ENCODE measurements at places on chromosomes 5 and 9. TPM values are rescaled to one million over a fixed set of nuclear protein-coding genes. Genes with fewer than 3 reads are reported as not detected.

Gene ANKRD18B
- total RNA-seq = 1.5 TPM

Gene TIMD4
- total RNA-seq = 3.5 TPM

Gene S1PR3
- total RNA-seq = 1.2 TPM

GRCh38 chr5:135641319-135641718 lies 62.5 kb upstream of the CXCL14 start:
- peaks cover 14% of the 10 kb centered on the region for H3K27me3 ChIP-seq
- no peak for DNase-seq
- H3K27ac ChIP-seq = no peak overlapping the region
- no peaks in the 10 kb centered on the region for H3K4me1 ChIP-seq

DNA sequence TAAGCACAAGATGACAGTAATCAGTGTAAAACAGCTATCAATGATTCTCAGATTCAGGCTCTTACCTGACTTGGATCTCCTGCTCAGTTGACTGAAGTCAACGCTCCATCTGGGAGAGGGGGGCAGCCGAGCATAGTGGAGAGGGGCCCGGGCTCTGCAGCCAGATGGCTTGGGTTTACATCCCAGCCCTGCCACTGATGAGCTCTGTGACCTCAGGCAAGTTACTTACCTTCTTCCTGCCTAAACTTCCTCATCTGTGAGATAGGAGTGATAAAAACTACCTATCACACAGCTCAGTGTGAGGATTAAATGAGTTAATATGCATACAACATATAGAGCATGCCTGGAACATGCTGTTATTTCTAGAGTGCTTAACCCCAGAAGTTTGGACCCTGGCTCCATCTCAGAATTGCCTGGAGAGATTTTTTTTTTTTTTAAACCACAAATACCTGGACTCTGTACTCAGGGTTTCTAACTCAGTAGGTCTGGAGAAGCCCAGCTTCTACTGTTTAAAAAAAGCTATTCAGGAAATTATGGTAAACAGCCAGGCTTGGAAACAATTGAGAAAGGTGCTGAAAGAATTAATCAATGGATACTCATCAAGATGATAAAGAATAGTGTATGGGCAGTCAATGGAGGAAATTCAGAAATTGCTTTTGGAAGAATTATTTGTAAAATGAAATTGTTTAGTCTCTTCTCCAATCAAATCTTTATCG lies 72.2 kb downstream of the ANKRD55 start:
- no peak for DNase-seq
- peaks cover 70% of the 10 kb centered on the region for H3K4me1 ChIP-seq
- peak overlapping the region; percentile 88 for H3K27ac ChIP-seq
- no peaks in the 10 kb centered on the region for H3K36me3 ChIP-seq
- peak overlapping the region; percentile 59 for H3K4me3 ChIP-seq

GRCh38 chr9:127846443-127847177 lies 7.8 kb downstream of the ENG start:
- no peaks in the 10 kb centered on the region for H3K27me3 ChIP-seq
- no peak overlapping the region for H3K4me3 ChIP-seq
- peaks cover under 1% of the 10 kb centered on the region for H3K4me1 ChIP-seq
- no peak overlapping the region for H3K27ac ChIP-seq

DNA sequence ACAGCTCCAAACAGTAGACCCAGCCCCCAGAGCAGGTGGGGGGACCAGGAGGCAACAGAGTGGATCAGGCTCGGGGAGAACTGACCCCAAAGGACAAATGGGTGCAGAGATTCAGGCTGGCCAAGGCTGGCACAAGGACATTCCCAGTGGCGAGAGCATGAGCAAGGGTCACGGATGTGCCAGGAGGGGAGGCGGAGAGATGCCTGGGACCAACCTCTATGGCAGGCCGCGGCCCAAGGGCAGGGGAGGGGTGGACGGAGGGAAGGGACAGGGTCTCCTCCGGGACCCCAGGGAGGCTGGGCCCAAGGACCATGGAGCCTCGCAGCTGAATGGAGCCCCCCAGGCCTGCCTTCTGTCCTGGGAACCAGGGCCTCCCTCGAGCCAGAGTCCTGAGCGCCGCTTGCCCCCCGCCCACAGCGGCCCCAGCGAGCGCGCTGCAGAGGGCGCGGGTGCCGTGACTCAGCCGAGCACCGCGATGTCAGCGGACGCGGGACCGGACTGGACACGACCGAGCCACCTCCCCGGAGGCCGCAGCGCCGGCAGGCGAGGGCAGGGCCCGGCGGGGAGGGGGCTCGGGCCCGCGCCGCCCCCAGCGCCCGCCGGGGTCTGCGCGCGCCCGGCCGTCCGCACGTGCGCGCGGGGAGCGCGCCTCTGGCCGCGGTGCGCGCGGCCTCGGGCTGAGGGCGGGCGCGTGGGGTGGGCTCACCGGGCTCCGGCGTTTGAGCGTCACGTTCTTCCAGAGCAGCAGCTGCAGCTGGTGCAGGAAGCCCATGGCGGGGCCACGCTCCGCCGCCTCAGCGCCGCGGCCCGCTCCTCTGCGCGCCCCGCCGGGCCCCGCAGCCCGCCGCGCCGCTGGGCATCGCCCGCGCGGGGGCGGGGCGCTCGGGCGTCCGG lies at the start of gene ABCA2:
Gene ABCA2 (minus strand): TSS at position 869 of the 894 bp plus-strand sequence. CDS start 97 bp downstream, at position 772.
- DNase-seq = no peak
- H3K27me3 ChIP-seq = no peaks in the 10 kb centered on the region
- peak within 1 kb of the TSS; percentile 42 for H3K27ac ChIP-seq
- peak within 1 kb of the TSS; percentile 68 for H3K4me3 ChIP-seq
- peaks cover 38% of the 10 kb centered on the region for H3K4me1 ChIP-seq

- H3K27me3 ChIP-seq = peaks cover 7% of the 10 kb centered on the region
- no peaks in the 10 kb centered on the region for H3K4me1 ChIP-seq
Measured at GRCh38 chr5:103452666-103453065, 109.9 kb downstream of the NUDT12 start.

DNA sequence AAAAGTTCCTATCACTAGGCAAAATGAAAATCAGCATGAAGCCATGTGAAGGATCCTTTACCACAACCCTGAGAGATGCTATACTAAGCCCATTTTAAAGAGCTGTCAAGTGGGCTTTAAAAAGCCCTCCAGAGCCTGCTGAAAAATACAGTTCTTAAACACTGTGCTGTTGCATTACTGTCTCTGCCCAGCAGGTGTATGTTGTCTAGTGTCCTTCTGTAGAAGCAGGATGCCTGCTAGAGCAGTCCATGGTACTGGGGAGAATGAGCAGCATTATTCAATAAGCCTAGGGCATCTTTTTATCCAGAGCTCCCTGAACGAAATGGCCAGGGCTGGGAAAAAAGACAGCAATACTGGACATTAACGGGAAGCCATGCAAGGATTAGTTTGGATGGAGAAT lies 126.2 kb upstream of the PLCXD3 start:
- H3K4me3 ChIP-seq = no peak overlapping the region
- H3K36me3 ChIP-seq = no peaks in the 10 kb centered on the region
- H3K27me3 ChIP-seq = peaks cover 4% of the 10 kb centered on the region
- no peak for DNase-seq

DNA sequence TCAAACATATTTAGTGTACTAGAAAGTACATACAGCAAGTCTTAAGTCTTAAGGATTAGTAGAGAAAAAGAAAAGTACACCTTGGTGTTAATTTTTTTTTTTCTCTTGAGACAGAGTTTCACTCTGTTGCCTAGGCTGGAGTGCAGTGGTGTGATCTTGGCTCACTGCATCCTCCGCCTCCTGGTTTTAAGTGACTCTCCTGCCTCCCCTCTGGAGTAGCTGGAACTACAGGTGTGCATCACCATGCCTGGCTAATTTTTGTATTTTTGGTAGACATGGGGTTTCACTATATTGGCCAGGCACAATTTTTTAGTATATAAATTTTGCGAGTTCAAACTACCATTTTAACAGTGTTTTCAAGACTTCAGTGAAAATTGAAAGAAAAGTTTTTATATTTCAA lies 1941.1 kb upstream of the CDH6 start:
- no peaks in the 10 kb centered on the region for H3K4me1 ChIP-seq
- no peak overlapping the region for H3K4me3 ChIP-seq
- H3K27me3 ChIP-seq = no peaks in the 10 kb centered on the region
- DNase-seq = no peak
- H3K36me3 ChIP-seq = no peaks in the 10 kb centered on the region

- H3K4me3 ChIP-seq = peak overlapping the region; percentile 17
- H3K27me3 ChIP-seq = no peaks in the 10 kb centered on the region
- DNase-seq = no peak
- peak overlapping the region; percentile 87 for H3K27ac ChIP-seq
- H3K36me3 ChIP-seq = peaks cover 18% of the 10 kb centered on the region
- peaks cover 84% of the 10 kb centered on the region for H3K4me1 ChIP-seq
Measured at GRCh38 chr9:93463638-93464248, 10.4 kb upstream of the FAM120AOS start.

DNA sequence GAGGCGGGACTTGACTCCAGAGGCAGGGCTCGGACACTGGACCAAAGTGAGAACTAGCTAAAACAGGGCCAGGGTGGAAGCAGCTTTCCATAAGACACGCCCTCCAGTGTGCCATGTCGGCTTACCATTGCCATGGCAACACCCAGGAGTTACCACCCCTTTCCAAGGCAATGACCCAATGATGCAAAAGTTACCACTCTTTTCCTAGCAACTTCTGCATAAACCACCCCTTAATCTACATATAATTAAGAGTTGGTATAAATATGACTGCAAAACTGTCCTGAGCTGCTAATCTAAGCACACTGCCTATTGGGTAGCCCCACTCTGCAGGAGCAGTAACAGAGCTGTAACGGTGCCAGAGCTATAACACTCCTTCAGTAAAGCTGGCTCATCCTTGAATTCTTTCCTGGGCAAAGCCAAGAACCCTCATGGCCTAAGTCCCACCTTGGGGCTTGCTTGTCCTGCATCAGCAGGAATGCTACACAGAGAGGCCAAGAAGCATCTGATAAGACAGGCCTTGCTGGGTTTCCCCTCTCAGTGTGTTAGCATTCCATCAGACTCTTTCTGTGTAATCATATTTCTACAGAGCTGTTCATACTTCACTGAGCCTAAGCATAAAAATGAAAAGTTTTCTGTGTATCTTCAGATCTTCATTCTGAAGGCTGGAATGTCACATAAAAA lies 262.7 kb upstream of the KLF9 start:
- no peak overlapping the region for H3K27ac ChIP-seq
- DNase-seq = no peak
- peaks cover 7% of the 10 kb centered on the region for H3K27me3 ChIP-seq
- no peaks in the 10 kb centered on the region for H3K4me1 ChIP-seq
- H3K36me3 ChIP-seq = no peaks in the 10 kb centered on the region

- H3K27ac ChIP-seq = no peak overlapping the region
- no peak for DNase-seq
- H3K27me3 ChIP-seq = peaks cover 42% of the 10 kb centered on the region
- peaks cover 6% of the 10 kb centered on the region for H3K4me1 ChIP-seq
Measured at GRCh38 chr5:1009359-1010180, 968 bp downstream of the NKD2 start.

GRCh38 chr9:112443200-112443599 lies 43.4 kb upstream of the KIAA1958 start:
- peak; percentile 33 for DNase-seq
- H3K27me3 ChIP-seq = no peaks in the 10 kb centered on the region
- H3K4me1 ChIP-seq = no peaks in the 10 kb centered on the region
- H3K27ac ChIP-seq = no peak overlapping the region

Data from activated CD4-positive, alpha-beta T cell treated with anti-CD3 and anti-CD28 coated beads for 36 hours (primary cell).